ENCODE measurements at places on chromosomes 1 and 21. TPM values are rescaled to one million over a fixed set of nuclear protein-coding genes. Genes with fewer than 3 reads are reported as not detected.

Gene HSD3B2
- not detected for total RNA-seq

DNA sequence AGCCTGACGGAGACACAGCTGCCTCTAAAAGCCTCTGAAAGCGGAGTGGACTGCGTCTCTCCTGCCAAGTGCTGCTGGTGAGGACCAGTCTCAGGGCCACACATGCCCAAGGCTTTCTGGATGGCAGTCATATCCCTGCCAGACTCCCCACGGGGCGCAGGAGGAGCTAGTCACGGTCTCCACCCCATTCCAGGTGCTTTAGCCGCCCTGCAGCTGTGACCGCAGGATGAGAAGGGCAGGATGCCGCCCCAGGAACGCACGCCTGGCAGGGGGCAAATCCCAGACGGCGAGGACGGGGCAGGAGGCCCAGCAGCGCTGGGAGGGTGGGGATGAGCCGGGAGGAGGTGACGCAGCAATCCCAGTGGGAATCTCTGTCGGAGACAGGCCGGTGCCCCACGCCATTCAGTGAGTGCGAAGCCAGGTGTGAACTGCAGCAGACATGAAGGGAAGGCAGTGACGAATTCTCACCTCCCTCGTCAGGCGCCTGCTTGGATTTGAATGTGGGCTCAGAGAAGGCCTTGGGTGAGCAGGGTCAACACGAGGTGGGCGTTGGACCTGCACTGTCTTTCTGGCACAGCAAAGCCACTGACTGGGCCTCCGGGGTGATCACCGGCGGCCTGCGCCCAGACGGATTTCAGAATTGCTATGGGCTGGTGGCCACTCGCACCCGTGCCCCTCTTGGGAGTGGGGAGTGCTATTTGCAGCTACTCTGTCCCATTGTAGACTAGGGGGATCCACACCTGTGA is 38.5 kb upstream of the SLC19A1 start:
- H3K4me3 ChIP-seq = no peak overlapping the region
- peaks cover 6% of the 10 kb centered on the region for H3K27me3 ChIP-seq

GRCh38 chr21:33189237-33189636 is 40.5 kb upstream of the IFNAR2 start:
- no peak overlapping the region for H3K4me3 ChIP-seq
- H3K27me3 ChIP-seq = peaks cover 24% of the 10 kb centered on the region
- peaks cover 21% of the 10 kb centered on the region for H3K4me1 ChIP-seq
- DNase-seq = no peak

DNA sequence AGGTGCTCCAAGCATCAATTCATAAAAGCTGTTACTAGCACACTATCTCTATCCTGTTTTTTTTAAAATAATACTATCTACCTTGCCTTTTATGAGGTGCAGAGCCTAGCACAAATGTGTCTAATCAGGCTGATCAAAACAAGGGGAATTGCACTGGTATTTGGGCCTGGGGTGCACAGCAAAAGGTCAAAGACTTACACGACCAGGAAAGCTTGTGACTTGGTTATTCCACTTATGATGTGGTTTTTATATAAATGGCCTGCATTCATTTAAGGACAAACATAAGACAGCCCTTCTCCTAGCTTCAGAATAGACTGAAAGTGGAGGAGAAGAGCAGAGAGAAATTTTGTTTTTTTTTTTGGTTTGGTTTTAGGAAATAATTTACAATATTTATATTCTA is 98.4 kb upstream of the SGIP1 start:
- no peaks in the 10 kb centered on the region for H3K27me3 ChIP-seq
- peaks cover 39% of the 10 kb centered on the region for H3K4me1 ChIP-seq
- H3K27ac ChIP-seq = no peak overlapping the region
- H3K4me3 ChIP-seq = no peak overlapping the region

Gene SCYL3
- total RNA-seq = 13.6 TPM

Gene S100A5
- total RNA-seq = 1.6 TPM

Gene ILDR2
- total RNA-seq = 7.9 TPM

DNA sequence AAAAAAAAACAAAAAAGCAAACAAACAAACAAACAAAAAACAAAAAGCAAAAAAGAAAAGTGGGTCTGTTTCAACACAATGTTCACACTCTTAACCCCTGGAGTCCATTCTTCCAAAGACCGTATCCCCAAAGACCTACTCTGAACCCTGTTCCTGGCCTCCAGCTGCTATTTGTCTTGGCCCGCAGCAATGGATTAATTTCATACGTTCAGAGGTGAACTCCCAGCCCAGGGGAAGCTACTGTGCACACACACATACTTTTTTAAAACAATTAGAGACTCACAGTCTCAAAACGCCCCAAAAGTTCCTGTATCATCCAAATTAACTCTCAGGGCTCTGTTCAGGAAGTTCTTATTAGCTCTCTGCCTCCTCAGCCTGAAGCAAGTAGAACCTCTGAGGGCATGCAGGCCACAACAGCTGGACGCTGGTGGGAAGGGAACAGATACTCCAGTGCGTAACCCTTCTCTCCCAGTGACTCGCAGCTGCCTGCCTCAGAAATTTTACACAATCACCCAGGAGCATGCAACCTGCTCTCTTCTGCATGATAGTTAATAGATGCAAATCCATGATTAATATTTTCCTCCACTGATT is 395.4 kb downstream of the RRAGC start:
- H3K4me3 ChIP-seq = no peak overlapping the region
- DNase-seq = no peak
- H3K27ac ChIP-seq = no peak overlapping the region
- H3K27me3 ChIP-seq = peaks cover 54% of the 10 kb centered on the region
- no peaks in the 10 kb centered on the region for H3K36me3 ChIP-seq

DNA sequence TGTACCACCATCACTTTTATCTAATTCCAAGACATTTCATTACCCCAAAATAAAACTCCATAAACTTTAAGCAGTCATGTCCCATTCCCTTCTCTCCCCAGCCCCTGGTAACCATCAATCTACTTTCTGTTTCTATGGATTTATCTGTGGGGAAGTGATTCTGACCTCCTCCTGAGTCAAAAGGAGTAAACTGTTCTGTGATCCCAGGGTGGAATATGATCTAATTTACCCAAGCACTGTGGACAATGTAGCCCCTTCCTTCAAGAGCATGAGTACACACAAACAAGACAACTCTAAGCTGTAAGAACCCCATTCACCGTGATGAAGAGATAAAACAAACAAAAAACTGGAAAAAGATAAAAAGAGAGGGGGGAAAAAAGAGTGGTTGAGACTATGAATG is 77.9 kb downstream of the PLPP3 start:
- H3K36me3 ChIP-seq = no peaks in the 10 kb centered on the region
- no peak overlapping the region for H3K27ac ChIP-seq
- H3K27me3 ChIP-seq = no peaks in the 10 kb centered on the region

- no peak for DNase-seq
- peaks cover 33% of the 10 kb centered on the region for H3K36me3 ChIP-seq
- no peaks in the 10 kb centered on the region for H3K27me3 ChIP-seq
- H3K27ac ChIP-seq = no peak overlapping the region
Observed at GRCh38 chr1:246435421-246436041, 71.5 kb downstream of the SMYD3 start.

DNA sequence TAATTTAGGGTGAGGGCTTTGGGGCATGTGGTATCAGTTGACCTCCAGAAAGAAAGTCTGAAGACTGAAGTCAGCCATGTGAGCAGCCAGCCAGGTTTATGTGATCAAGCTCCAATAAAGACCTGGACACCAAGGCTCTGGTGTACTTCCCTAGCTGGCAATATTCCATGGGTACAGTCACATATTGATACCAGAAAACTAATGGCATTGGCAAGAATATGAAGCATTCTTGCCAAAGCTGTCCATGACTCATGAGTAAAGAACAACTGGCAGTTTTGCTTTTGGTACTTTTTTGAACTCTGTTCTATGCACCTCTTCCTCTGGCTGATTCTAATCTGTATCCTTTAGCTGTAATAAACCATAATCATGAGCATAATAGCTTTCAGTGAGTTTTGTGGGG is 415.3 kb upstream of the CAMK1G start:
- no peak overlapping the region for H3K27ac ChIP-seq
- no peak overlapping the region for H3K4me3 ChIP-seq
- H3K27me3 ChIP-seq = no peaks in the 10 kb centered on the region
- H3K4me1 ChIP-seq = no peaks in the 10 kb centered on the region
- no peak for DNase-seq

Gene FHAD1
- not detected for total RNA-seq

DNA sequence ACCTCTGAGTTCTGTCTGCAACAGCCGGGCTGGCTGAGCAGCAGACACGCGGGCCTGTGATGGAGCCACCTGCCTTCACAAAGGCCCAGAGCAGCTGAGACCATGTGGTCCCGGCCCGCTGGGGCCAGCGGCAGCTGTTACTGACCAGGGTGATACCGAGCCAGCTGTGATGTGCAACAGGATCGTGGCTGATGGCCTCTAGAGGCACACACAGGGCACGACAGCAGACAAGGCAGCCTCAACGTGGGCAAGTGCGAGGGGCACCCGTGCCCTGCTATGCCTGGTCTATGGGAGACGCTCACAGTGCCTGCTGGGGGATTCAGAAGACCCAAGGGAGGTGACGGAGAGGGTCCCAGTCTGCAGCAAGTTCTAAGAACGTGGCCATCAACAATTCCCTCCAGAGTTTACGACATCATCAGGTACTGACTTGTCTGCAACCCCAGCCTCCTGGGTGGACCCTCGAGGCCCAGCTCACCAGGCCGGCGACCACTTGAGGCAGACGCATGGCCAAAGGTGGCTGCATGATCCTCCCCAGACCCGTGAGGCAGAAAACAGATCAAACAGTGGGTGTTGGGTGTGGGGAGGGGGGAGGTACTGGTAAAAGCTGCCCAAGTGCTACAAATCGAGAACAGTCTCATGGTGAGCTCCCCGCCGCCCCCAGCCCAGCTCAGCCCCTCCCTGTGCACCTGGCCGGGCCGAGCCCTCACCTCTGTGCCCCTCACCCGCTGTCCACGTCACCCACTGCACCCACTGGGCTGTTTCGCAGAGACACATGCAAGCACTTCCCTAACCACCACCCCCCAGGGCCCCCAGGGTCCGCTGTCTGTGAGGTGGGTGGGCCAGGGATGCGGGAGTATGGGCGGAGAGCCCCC is 6.0 kb downstream of the POFUT2 start:
- H3K4me3 ChIP-seq = no peak overlapping the region
- H3K27ac ChIP-seq = no peak overlapping the region
- H3K4me1 ChIP-seq = peaks cover 11% of the 10 kb centered on the region
- peaks cover 9% of the 10 kb centered on the region for H3K36me3 ChIP-seq
- no peak for DNase-seq

GRCh38 chr1:154622503-154623039 is 14.6 kb upstream of the ADAR start:
- H3K4me1 ChIP-seq = peaks cover 55% of the 10 kb centered on the region
- H3K4me3 ChIP-seq = no peak overlapping the region
- H3K36me3 ChIP-seq = peaks cover 27% of the 10 kb centered on the region
- no peak for DNase-seq

- DNase-seq = no peak
- no peak overlapping the region for H3K27ac ChIP-seq
- no peaks in the 10 kb centered on the region for H3K4me1 ChIP-seq
Observed at GRCh38 chr21:39632796-39633442, 20.2 kb downstream of the B3GALT5 start.

Gene GPR25
- 0.35 TPM for total RNA-seq

Gene FMOD
- 0.19 TPM for total RNA-seq

Gene PTPRC
- 556 TPM for total RNA-seq

- H3K36me3 ChIP-seq = no peaks in the 10 kb centered on the region
- H3K27ac ChIP-seq = no peak overlapping the region
- no peak for DNase-seq
- no peak overlapping the region for H3K4me3 ChIP-seq
Observed at GRCh38 chr1:115166531-115167091, 77.3 kb upstream of the TSPAN2 start.

GRCh38 chr21:42009018-42009830 is 936 bp downstream of the ZBTB21 start:
- peaks cover 19% of the 10 kb centered on the region for H3K36me3 ChIP-seq
- DNase-seq = peak; percentile 65
- H3K27me3 ChIP-seq = peaks cover 23% of the 10 kb centered on the region
- H3K4me1 ChIP-seq = peaks cover 14% of the 10 kb centered on the region
- H3K4me3 ChIP-seq = peak overlapping the region; percentile 86

- no peak for DNase-seq
- peaks cover 2% of the 10 kb centered on the region for H3K27me3 ChIP-seq
- no peaks in the 10 kb centered on the region for H3K4me1 ChIP-seq
Observed at GRCh38 chr1:174051956-174052355, 29.8 kb upstream of the RC3H1 start.

DNA sequence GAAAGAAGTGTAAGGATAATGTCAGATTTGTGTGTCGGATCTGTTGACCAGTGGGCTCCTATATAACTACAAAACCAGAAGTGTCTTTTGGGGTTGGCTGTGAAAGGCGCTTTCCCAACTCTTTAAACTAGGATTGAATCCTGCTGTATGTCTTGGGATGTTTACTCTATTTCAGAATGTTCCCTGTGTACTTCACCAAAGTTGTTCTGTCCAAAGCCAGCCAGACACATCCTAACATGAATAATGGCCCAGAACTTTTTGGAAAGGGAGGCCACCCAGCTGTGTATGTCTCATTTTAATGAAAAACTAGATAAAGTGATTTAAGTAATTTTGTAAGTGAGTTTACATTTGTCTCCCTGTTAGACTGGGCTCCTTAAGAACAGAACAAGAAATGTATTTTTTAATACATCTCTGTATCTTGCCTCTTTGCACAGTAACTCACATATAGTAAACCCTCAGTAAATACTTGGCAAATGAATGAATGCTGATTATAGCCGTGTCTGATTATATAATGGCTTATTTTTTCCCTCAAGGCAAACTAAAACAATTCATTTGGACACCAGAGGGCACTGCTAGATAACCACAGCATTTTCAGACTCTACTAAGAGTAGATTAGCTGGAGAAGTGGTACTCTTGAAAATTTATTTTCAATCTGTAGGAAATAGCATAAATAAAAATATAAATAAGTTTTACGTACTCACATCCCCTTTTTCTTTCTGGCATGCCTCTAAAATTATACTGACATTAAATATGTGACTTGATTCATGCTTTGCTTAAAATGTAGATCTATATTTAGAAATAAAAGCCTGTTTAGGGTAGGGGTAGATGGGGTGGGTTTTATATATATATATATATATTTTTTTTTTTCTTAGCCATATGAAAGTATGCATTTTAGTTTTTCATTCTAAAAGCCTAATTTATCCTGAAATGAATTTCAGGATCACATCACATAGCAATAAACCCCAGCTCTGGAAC is 23.8 kb downstream of the TSEN15 start:
- H3K36me3 ChIP-seq = peaks cover 13% of the 10 kb centered on the region
- no peak overlapping the region for H3K4me3 ChIP-seq
- H3K4me1 ChIP-seq = peaks cover 5% of the 10 kb centered on the region
- H3K27ac ChIP-seq = no peak overlapping the region

- H3K27me3 ChIP-seq = peaks cover 49% of the 10 kb centered on the region
- H3K36me3 ChIP-seq = no peaks in the 10 kb centered on the region
- H3K4me3 ChIP-seq = no peak overlapping the region
- no peak for DNase-seq
- H3K27ac ChIP-seq = no peak overlapping the region
Observed at GRCh38 chr1:15174615-15174983, 21.1 kb downstream of the TMEM51 start.

- H3K36me3 ChIP-seq = peaks cover 2% of the 10 kb centered on the region
- H3K4me3 ChIP-seq = no peak overlapping the region
- DNase-seq = no peak
- H3K27me3 ChIP-seq = no peaks in the 10 kb centered on the region
- H3K27ac ChIP-seq = peak overlapping the region; percentile 27
Observed at GRCh38 chr1:193700710-193701355, 514.4 kb upstream of the B3GALT2 start.

- peaks cover 11% of the 10 kb centered on the region for H3K4me1 ChIP-seq
- no peak overlapping the region for H3K27ac ChIP-seq
Observed at GRCh38 chr1:212971312-212971711, 21.0 kb downstream of the VASH2 start.

All from activated CD8-positive, alpha-beta memory T cell treated with anti-CD3 and anti-CD28 coated beads, Interleukin-2, amount 10 ng/mL, durations not matched to agents 7 days and 5 days (primary cell).